Cardiac atrium fibroblast (primary cell): ENCODE measurements at places on chromosomes 3 and 15. TPM values are rescaled to one million over a fixed set of nuclear protein-coding genes. Genes with fewer than 3 reads are reported as not detected.

Gene SLC6A1
- not detected in 2 replicates for total RNA-seq

Gene COL8A1
- total RNA-seq, result 414 and 516 TPM in 2 replicates

Gene TUSC7
- total RNA-seq, result not detected in 2 replicates

Gene FBXO40
- not detected in 2 replicates for total RNA-seq

Gene NPAP1
- not detected in 2 replicates for total RNA-seq

Gene REC114
- total RNA-seq, result not detected in 2 replicates

Gene TUSC2
- total RNA-seq, result 15.2 and 23.3 TPM in 2 replicates
